Frontal cortex (tissue), 4 donors: ENCODE measurements at places on chromosomes 13 and 19.
A peak's percentile ranks its signal among the peaks of the same experiment; 100 is the strongest.

DNA sequence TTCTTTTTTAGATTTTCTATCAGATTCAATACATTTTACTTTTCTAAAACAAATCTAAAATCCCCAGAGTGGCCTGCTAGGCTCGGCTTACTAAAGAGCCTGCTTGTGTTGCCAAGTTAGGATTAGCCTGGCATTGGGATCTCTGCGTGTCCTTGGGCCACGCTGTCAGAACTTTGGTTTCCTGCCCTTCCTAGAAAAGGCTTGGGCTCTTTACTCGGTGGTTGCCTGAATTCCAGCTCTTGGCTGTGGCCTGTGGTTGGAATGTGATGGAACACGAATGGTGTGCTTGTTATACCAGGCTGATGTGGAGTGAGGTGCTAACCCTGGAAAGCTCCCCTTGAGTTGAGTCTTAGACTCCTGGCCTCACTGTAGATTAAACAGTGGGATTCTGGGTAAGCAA lies 8.5 kb downstream of the SPATA13 start:
- no peak for DNase-seq

- no peak for DNase-seq
Measured at GRCh38 chr19:6241056-6241455, 38.7 kb downstream of the MLLT1 start.

DNA sequence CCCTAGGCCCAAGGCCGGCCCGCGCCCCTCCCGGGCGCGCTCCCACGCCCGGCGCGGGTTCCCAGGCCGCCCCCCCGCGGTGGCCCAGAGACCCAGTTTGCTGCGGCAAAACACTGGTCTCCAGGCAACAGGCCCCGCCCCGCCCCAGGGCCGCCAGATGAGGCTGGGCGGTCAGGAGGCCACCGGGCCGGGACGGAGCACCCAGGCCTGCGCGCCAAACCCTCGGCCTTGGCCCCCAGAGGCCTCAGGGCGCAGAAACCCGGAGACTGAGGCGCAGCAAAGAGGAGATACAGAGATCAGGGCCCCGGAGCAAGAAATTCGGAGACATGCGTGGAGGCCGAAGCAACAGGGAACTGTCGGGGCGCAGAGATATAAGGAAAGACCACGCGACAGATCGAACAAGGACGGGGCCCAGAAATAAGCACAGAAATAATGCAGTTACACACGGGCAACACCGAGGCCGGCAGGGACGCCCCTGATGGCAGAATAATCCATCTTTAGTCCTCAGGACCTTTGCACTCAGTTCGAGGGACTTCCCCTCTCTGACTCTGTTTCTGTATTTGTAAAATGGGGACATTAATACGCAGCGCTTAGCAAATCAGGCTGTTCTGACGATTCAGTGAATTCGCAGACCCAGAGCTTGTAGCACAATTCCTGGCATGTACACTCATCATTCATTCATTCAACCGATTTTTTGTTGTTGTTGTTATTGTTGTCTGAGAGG lies 20.8 kb upstream of the ERCC1 start:
- peak; percentile 93 for DNase-seq

- DNase-seq = peak; percentile 91
Measured at GRCh38 chr19:7533925-7534480, 1.5 kb upstream of the PNPLA6 start.

DNA sequence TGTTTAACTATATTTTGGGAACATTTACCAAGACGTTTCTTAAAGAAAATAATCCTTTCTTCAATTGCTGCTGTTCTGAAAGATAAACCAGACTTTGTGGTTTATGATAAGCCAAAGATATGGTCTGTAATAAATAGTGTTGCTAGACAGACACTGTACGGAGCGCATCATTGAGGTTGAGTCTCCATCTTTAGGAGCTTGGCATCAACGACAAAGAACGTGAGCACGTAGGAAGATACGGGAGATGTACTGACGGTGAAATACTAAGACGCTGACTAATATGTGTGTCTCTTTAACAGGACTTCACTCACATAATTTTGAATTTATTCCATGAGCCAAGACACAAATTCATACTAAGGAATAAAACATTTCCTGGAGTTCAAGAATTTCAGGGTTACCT lies 16.2 kb downstream of the TEX29 start:
- DNase-seq = no peak

- DNase-seq = no peak
Measured at GRCh38 chr19:7400815-7401214, 52.1 kb downstream of the ARHGEF18 start.

DNA sequence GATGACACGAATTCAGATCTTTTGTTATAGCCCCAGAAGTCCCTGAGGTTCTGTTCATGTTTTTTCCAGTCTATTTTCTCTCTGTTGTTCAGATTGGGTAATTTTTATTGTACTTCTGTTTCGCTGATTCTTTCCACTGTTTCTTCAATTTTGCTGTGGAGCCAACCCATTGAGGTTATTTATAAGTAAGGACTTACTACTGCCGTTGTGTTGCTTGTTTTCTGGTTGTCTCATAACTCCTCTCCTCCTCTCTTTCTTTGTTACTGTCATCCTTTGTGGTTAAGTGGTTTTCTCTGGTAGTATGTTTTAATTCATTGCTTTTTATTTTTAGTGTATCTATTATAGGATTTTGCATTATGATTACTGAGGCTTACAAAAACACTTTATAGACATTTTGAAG lies 48.7 kb upstream of the GAS6 start:
- no peak for DNase-seq

- DNase-seq = no peak
Measured at GRCh38 chr19:4624733-4625362, 14.5 kb upstream of the TNFAIP8L1 start.

- DNase-seq = no peak
Measured at GRCh38 chr13:113882267-113882630, 18.4 kb upstream of the GAS6 start.

GRCh38 chr13:46855166-46855565 lies 41.7 kb downstream of the HTR2A start:
- no peak for DNase-seq

GRCh38 chr13:75139291-75139690 lies 342.7 kb downstream of the TBC1D4 start:
- DNase-seq = no peak

- DNase-seq = peak; percentile 30
Measured at GRCh38 chr13:112069845-112070251, 2.9 kb downstream of the SOX1 start.

GRCh38 chr13:105684216-105684615 lies 851.2 kb downstream of the EFNB2 start:
- DNase-seq = no peak

DNA sequence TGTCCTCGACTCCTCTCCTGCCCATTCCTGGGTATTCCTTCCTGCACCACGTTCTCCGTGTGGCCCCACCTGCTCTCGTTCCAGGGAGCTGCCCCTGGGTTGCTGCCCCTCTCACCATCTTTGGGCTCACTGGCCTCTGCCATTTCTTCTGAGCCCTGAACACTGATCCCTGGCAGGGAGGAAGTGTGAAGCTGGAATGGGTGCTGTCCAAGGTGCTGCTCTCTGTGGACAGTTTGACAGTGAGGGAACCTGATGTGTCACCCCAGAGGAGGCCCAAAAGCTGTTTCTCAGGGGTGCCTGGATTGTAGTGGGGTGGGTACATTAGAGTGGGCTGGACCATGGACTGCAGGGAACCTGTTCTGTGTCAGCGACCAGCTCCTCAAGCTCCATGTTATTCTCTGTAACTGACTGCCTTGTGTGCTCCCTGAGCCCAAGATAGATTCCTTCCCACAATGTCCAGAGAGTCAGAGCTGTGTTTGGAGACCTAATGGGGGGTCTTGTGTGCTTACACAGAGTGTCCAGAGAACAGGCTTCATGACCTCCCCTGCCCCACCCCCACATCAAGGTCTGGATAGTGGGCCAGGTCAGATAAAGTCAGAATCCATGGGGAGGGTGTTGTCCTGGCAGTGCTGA lies 7.2 kb upstream of the CEACAM8 start:
- no peak for DNase-seq

- DNase-seq = no peak
Measured at GRCh38 chr19:17097593-17098126, 22.1 kb downstream of the MYO9B start.
